Activated CD4-positive, alpha-beta T cell treated with anti-CD3 and anti-CD28 coated beads for 4 hours (primary cell): ENCODE measurements at places on chromosomes 2 and 18.

DNA sequence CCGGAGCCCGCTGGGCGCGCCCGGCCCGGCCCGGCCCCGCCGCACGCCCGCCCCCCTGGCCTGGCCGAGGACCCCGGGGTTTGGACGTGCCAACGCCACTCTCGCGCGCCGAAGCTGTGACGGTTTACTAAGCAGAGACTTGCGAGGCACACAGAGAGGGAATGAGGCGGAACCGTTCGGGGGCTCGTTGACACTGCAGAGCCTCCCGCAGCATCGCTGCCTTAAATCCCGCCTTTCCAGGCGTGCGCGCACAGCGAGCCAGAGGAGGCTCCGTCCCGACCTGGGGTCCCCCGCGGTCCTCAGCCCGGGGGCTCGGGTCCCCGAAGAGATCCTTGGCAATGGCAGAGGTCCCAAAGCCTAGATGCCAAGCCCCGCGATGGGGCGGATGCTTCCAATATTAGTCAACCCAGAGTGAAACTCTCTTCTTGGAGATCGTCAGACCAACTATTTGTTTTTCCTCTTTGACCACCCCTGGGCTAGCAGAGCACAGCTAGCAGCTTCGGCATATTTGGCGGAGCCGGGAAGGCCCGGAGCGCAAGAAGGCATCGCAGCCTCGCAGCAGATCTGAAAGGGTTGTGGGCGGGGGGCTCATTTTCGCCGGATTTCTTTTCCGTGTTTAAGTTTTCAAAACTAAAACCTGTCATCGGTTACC, at the start of gene ZNF385B:
ZNF385B (minus strand) TSS at position 197 of the 652 bp plus-strand sequence.
- no peak for DNase-seq

DNA sequence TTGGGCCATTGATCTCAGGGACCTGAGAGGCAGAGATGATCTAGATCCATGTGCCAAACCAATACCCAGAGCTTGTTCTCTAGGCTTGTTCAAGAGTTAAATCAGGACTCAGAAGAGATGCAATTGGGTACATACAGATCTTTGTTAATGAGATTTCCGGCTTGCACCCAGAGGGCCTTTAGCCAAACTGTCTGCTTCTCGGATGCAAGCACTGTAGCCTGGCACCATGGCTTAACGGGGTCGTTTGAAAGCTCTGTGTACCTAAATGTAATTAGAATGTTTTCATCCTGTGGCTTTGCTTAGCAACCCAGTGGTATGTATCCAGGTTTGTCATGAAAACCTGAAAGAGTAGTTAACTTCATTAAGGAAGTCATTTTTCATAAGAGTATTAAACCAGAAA, 94.2 kb downstream of the TPGS2 start:
- DNase-seq = no peak

DNA sequence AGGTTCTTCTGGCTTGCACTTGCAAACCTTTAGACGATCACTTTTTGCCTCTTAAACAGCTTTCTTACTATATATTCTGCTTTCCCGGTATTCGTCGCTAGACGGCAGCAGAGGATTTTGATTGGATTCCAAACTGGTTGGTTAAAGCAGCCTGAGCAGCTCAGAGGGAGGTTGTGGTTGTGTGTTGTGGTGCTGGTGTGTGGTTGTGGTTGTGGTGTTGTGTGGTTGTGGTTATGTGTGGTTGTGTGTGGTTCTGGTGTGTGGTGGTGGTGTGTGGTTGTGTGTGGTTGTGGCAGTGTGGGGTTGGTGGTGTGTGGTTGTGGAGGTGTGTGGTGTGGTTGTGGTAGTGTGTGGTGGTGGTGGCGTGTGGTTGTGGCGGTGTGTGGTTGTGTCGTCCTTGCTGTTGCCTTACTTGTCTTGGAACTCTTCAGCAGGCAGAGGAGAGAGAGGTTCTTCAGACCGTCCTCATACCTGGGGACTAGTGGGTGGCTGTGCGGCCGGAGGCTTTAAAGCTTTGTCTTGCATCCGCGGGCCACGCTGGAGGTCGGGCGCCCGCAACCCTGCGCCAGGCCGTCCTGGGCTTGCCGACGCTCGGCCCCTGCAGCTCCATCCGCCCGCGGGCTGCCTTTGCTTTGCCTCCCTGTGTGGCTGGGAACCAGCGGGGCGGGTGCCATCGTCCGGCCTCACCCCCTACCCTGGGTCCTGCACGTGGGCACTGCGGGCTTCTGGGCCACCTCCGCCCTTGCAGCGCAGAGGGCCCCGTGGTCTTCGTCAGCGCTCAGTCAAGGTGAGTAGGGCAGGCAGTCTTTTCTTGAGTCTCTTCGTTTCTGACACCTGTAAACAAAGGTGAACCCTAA, 190.8 kb downstream of the ARHGAP28 start:
- no peak for DNase-seq

- DNase-seq = no peak
Observed at GRCh38 chr2:56315376-56315775, 131.6 kb downstream of the CCDC85A start.

DNA sequence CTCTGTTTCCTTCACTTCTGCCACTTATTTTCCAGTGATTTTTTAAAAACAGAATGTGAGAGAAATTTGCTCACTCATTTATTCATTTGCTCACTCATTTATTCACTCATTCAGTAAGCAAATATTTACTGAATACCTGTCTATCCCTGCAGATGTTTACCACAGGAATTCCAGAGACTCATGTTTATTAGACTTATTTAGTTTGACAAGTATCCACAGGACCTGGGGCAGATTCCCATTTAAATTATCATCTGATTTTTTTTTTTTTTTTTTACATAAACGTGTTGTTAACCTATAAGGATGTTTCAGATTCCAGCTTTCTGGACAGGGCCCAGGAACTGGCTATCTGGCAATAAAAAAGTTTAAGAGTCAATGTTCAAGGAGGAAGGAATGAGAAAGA, 175.1 kb upstream of the ERBB4 start:
- DNase-seq = no peak

DNA sequence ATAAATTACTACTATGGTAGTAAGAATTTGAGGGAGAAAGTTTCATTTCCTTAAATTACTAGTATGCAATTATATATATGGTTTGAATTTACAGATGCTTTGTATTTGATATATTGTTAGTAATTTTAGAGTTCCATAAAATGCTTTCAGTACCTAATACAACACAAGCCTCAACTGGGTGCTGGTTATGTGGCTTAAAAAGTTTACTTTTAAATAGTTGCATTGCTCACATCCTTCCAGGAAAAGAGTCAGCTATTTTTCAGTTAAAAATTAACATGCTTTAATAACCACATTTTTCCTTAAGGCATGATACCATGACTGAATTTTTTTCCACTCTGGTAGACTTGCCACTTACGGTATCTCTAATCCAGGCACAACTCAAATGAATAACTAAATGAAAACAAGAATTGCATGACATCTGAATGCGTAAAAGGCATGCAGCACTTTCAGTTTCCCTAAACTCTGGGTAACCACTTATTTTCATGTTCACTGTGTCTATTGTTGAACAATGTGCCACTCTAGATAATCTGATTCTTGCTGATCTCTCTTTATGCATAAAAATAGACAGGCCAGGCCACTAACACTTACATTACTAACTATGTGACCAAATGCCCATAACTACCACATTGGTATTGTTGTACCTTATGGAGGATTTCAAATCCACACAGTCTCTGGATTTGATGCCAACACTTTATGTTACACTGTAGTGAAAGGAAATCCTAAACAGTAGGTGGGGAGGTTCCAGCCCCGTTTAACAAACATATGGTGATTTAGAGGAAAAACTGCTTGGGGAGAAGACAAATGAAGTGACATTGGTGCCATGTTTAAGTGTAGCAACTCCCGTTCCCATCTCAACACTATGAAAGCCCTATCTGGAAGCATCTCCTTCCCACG, 35.5 kb upstream of the SLC35F5 start:
- no peak for DNase-seq

- DNase-seq = no peak
Observed at GRCh38 chr2:43924463-43924862, 71.3 kb downstream of the LRPPRC start.

GRCh38 chr2:155100261-155100660, 401.8 kb downstream of the KCNJ3 start:
- DNase-seq = no peak

GRCh38 chr2:122384768-122385333, 629.4 kb downstream of the TSN start:
- DNase-seq = no peak

DNA sequence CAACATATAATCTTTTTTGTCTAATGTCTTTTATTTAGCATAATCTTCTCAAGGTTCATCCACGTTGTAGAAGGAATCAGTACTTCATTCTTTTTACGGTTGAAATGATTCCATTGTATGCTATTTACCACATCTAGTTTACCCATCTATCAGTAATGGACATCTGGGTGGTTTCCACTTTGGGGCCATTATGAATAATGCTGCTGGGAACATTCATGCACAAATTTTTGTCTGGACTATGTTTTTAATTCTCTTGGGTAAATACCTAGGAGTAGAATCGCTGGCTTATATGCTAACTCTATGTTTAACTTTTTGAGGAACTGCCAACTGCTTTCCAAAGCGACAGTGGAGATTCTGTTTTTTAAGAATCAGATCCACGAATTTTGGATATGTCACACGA, 7.4 kb upstream of the GCG start:
- DNase-seq = no peak

DNA sequence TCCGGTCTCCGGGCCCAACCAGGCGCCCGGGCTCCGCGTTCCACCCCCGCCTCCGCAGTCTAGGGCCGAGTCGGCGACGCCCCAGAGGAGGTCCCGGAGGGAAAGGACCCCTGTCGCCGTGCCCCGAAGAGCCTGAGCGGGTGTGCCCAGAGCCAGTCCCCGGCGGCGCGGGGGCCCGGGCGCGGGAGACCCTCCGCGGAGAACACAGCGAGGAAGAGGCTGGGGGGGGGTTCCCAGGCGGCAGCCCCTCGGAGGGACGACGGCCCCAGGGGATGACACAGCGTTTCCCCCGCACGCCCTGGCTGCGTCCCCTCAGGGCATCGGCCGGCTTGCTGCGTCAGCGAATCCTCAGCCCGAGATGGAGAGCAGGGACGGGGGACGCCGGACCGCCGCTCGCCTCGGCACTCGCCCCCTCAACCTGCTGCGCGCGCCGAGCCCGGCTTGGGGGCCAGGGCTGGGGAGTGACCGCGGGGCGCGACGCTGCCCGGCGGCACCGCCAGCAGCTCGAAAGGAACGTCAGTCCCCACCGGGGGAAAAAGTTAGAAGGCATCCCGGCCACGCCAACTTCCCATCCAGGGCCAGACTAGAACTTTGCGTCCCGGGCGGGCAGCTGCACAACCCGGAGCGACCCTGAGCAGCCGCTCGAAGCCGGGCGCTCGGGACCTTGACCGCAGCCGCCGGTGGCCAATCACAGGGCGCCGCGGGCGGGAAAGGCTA, 711 bp downstream of the SFXN5 start:
- peak; percentile 25 for DNase-seq

- DNase-seq = no peak
Observed at GRCh38 chr2:239691720-239692119, 290.9 kb upstream of the HDAC4 start.

DNA sequence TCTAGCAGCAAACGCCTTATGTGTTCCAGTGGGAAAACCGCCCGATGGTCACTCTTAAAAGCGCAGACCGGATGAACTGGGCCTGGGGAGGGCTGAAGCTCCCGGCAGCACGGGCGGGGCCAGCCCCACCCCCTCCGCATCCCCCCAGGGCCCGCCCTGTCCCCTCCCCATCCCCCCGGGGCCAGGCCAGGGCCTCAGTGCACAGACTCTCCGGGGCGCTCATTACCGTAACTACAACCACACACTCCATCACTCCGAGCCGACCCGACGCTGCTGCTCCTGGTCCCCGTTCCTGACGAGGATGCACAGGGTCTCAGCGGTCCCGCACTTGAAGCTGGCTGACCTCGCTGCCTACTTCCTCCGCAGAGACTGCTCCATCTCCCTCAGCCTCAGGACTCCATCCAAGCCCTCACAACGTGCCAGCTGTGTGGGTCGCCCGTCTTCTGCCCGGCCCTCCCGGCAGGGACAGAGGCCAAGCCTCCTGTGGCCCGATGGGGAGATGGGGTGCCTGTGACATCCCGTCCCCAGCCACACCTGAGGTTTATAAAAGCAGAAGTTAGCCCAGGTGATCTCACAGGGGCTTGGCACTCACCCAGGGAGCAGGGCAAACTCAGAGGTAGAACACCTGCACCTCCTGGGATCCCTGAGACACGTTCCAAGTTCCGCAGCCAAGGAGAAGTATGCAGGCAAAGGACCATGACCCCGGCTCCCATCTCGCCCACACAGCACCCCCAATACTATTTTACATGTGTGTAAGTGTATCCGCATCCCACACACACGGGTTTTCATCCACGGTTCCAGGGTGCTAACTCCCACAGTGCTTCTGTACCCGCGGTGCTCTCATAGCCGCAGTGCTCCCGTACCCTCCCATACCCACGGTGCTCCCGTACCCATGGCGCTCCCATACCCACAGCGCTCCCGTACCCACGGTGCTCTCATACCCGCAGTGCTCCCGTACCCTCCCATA, 36.0 kb downstream of the SLC66A2 start:
- DNase-seq = no peak

GRCh38 chr2:60987041-60987440, 30.5 kb upstream of the PEX13 start:
- no peak for DNase-seq

GRCh38 chr2:215137741-215138340, 585 bp downstream of the ABCA12 start:
- DNase-seq = no peak

- DNase-seq = no peak
Observed at GRCh38 chr2:12116228-12116750, 369.9 kb downstream of the LPIN1 start.

- DNase-seq = no peak
Observed at GRCh38 chr18:69948256-69948655, 583 bp upstream of the CD226 start.

DNA sequence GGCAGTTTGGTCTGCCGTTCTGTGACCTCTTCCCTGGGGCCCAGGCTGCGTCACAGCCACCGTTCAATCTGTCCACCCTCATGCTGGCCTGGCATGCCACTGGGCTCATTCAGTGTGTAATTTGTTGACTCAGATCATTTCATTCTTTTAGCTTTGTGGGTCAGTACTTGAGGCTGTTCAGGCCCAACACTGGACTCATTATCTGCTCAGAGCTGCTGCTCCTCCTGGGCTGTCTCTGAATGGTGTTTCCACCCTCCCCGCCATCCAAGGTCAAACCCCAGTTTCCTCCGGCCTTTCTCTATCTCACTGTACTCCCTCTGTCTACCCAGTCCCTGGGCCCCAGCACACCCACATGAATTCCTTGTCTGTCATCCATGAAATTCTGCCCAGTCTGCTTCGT, 152.4 kb upstream of the NCK2 start:
- no peak for DNase-seq

DNA sequence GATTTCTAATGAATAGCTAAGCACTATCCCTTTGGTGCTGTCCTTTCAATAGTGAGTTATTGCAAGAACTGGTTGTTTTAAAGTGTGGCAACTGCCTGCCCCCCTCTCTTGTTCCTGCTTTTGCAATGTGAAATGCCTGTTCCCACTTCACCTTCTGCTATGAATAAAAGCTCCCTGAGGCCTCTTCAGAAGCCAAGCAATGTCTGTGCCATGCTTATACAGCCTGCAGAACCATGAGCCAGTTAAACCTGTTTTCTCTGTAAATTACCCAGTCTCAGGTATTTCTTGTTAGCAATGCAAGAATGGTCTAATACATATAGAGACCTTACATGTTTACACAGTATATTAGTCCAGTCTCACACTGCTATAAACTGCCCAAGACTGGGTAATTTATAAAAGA, 15.0 kb upstream of the METTL21A start:
- DNase-seq = no peak

- DNase-seq = no peak
Observed at GRCh38 chr2:135829378-135830135, 7.4 kb downstream of the LCT start.
